ENCODE measurements at places on chromosomes 4 and X. TPM values are rescaled to one million over a fixed set of nuclear protein-coding genes. Genes with fewer than 3 reads are reported as not detected.

- no peak for DNase-seq
Measured at GRCh38 chr4:187109636-187110035, 386.0 kb upstream of the FAT1 start.

GRCh38 chr4:152369902-152370295 lies 166.0 kb downstream of the FBXW7 start:
- DNase-seq = no peak

DNA sequence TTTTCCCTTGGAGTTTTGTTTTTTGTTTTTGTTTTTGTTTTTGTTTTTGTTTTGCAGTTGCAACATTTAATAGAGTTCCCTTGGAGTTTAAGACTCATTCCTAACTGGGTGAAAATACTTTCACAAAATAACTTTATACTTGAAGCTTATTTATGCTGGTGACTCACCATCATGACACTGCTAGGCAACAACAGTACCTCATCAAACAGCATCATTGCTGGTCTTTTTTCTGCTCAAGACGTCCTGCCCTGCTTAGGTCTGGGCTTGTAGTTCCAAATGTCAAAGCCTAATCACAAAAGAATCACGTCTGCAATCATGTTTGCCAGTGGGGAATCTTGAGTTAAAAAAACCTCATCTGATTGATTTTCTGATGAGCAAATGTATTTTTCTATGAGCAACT lies 105.7 kb upstream of the PRPS2 start:
- no peak for DNase-seq

DNA sequence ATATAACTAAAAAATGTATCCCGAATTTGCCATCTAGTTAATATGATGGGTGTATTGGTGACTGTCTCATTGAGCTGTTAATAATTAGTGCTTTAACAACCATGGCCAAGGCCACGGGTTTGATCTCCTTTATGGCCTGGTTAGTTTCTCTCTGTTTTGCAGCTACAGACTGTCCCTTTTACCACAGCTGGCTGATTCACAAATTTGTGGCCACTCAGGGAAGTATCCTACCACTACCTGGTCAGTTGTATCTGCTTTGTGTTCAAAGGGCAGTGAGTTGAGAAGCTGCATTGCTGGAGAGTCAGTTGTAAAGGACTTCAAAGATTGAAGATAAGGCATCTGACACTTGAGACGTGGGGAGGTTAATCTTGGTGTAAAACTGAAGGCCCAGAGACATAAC lies 219.1 kb upstream of the BMP3 start:
- no peak for DNase-seq

GRCh38 chr4:47145630-47146029 lies 114.3 kb downstream of the GABRB1 start:
- no peak for DNase-seq

- DNase-seq = no peak
Measured at GRCh38 chr4:184937745-184938144, 80.5 kb upstream of the HELT start.

GRCh38 chr4:94244087-94244828 lies 36.6 kb downstream of the SMARCAD1 start:
- no peak for DNase-seq

NAA11 gene
- not detected for polyA plus RNA-seq
